NCI-H2081 (cell line): ENCODE measurements at places on chromosomes 11 and 22.

- DNase-seq = no peak
These were observed 10.4 kb downstream of the OR51T1 start for GRCh38 chr11:4891996-4892640.

GRCh38 chr11:131811383-131811782, 441.0 kb downstream of the NTM start:
- no peak for DNase-seq

DNA sequence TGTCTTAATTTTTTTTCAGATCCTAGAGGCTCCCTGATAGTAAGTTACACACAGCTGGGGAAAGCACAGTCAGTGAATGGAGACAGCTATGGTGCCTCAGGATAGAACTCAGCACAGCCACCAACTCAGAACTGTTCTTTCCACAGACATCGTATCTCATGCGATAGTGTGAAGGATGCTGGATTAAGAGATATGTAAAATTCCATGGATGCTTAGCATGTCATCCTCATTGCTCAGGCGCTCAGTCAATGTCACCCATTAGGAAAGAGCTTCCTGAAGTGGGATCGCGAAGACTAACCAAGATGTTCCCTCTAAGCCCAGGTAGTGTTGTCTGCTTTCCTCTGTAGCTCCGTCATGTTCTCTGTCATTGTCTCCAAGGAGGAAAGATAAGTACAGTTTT, 1000.4 kb downstream of the OPCML start:
- DNase-seq = no peak

DNA sequence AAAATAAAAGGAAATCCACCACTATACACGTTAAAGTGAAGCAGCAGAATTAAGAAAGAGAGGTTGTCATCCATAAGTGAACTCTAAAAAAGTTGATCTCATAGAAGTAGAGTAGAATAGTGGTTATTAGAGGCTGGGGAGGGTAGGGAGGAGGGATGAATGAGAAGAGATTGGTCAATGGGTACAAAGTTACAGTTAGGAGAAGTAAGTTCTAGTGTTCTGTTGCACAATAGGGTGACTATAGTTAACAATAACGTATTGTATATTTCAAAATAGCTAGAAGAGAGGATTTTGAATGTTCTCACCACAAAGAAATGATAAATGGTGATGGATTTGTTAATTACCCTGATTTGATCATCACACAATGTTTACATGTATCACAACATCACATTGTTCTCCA, 72.0 kb downstream of the CD82 start:
- no peak for DNase-seq

DNA sequence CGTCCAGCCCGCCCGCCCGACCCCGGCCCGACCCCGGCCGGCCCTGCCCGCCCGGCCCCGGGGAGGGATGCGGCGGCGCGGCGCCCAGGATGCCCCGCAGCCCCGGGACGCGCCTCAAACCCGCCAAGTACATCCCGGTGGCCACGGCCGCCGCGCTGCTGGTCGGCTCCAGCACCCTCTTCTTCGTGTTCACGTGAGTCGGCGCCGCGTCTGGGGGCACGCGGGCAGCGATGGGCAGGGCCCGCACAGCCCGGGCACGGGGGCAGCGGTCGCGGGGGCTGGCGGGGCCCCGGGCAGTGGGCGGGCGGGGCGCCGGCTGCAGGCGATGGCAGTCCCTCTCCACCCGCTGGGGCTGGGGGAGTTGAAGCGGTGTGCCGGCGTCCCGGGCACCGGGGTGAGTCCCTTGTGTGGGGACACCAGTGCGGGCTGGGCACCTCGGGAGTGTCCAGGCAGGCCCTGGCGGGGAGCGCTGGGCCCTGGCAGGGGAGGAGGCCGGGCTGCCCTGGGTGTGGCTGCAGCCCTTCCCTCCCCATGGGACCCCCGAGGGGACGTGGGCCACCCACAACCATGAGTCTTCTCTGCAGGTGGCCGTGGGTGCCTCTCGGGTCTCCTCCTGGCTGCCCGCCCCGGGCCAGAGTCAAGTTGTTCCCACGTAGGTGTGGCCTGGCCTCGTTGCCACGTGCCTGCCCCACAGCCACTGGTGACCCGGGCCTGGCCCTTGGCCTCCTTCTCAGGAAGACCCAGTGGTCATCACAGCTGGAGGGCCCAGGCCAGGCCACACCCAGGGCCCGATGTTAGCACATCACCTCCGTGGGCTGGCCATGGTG, 468 bp downstream of the ZDHHC8 start:
- no peak for DNase-seq

- no peak for DNase-seq
These were observed 20.2 kb downstream of the SLC22A12 start for GRCh38 chr11:64611176-64611575.

- no peak for DNase-seq
These were observed 20.0 kb upstream of the LINC01488 start for GRCh38 chr11:69461272-69461962.

DNA sequence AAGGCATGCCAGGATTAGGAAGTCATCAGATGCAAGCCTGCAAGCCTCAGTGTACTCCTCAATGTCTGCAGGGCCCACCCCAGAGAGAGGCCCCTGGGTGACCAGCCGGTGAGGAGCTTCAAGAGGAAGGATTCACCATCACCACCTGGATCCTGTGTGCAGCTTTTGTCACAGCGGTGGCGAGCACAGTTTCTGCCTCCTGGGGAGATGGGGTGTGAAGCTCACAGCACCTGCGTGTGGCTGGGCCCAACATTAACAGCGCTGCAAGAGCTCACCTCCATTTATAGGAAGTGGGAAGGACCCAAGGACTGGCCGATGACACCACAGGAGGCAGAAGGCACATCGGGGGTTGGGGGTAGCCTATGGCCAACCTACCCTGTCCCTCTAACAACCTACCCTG, 235.3 kb downstream of the CTTN start:
- DNase-seq = no peak

DNA sequence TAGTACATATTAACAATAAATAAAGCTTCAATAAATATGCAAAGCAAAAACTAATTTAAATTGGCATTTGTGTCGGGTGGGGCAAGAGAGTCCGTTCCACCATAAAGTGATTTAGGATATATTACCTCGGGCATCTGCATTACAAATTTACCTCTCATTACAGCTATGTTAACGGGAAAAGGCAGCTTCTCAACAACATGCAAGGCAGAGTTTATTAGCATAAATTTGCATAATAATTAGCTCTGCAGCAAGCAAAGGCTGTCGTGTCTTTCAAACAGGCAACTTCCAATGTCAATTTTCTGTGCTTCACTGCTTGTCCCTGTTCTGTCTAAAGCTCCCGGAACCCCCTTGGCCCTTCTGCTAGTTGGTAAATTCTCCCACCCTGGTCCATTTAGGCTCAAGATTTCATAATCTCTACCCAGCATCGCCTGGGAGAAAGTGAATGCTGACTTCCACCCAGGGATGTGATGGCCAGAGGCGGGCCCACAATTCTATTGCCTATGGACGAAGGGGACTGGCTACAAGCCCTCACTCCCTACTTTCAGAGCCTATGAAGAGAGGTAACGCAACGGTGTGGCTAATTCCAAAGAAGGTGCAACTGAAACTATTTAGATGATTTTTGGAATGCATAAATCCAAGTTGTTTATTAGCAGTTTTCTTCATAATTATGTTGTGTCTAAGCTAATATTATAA, 462.1 kb downstream of the OPCML start:
- DNase-seq = no peak

- no peak for DNase-seq
These were observed 41.8 kb upstream of the ZBTB16 start for GRCh38 chr11:114017723-114018122.

DNA sequence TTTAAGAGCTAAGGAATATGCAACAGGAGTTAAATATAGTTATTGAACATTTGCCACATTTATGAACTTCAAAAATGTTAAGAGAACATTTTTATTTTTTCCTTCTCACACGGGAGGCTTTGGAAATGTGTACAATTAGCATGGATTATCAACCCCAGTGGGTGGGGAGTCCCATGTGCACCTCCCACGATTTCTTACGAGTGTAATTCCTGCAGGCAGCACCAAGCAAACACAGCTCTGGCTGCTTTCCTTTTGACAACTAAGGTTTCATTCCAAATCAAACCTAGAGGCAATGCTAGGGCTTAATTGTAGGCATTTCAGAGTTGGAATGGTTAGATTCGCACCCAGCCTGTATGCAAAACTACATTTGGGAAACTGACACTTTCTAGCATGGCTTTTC, 460.9 kb downstream of the METTL15 start:
- no peak for DNase-seq

DNA sequence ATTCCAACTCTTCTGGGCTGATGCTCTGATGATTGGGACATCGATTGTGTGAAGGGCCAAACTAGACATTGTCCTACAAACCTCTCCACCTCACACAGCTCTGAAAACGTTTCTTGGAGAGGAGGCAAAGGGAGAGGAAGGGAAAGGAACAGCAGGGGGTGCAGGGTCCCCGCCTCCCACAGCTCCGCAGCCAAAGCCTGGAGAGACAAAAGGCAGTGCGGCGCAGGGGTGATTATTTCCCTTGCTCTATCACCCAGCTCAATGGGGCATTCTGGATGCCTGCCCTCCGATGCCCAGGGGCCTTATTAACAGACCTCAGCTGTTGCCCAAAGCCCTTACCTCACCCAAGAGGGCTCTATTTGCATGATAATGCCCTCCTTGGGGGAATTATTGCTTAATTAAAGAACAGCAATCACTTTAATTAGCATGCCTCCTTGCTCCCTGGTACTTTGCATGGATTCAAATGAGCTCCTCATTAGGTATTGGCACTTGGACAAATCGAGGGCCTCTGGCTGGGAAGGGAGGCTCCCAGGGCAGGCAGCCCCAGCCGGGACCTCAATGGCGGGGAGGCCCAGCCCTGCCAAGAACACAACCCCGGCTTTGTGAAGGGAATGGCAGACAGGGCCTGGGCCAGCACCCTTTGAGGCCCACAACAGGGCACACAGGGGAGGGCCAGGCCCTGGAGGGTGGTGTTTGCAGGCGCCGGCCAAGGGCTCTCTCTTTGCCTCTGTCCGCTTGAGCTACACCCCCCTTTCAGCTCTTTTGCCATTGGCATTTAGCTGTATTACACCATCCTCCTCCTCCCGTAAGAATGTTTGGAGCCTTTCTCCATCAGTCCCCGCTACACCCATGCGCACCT, 19.8 kb upstream of the CDON start:
- DNase-seq = peak; percentile 42

DNA sequence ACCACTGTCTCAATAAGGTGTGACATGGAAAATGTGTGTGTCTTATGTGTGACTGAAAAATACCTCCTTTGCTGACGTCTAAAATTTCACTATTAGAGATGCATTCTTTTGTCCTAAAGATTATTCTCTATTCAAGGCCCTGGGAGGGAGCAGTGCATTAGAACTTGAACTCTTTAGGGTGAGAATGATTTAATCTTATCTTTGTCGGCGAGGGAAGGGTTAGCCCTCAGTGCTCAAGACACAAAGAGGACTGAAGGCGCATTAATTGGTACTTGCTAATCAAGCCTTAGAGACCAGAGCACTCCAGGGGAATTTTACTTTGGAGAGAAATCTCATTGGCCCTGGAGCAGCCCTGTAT, 29.8 kb upstream of the PLET1 start:
- DNase-seq = no peak

GRCh38 chr11:43943931-43944751, 1.7 kb downstream of the C11orf96 start:
- DNase-seq = no peak

DNA sequence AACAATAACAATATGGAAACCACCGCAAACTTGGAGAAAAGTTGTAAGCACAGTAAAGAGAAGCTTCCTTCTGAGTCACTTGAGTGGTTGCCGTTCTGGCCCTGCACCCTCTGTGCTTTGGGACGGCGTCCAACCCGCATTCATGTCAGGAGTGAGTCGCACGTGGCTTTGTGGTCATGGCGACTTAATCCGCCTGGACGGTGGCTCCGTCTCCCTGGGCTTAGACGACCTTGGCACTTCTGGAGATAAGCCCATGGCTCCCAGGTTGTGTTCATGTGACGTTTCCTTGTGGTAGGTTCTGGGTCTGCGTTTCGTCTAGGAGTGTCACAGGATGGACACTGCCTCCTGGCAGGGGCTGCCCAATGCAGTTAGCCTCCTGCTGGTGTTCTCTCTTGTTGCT, 40.5 kb downstream of the TPCN2 start:
- DNase-seq = no peak
